ENCODE measurements at places on chromosomes 3 and 15.

DNA sequence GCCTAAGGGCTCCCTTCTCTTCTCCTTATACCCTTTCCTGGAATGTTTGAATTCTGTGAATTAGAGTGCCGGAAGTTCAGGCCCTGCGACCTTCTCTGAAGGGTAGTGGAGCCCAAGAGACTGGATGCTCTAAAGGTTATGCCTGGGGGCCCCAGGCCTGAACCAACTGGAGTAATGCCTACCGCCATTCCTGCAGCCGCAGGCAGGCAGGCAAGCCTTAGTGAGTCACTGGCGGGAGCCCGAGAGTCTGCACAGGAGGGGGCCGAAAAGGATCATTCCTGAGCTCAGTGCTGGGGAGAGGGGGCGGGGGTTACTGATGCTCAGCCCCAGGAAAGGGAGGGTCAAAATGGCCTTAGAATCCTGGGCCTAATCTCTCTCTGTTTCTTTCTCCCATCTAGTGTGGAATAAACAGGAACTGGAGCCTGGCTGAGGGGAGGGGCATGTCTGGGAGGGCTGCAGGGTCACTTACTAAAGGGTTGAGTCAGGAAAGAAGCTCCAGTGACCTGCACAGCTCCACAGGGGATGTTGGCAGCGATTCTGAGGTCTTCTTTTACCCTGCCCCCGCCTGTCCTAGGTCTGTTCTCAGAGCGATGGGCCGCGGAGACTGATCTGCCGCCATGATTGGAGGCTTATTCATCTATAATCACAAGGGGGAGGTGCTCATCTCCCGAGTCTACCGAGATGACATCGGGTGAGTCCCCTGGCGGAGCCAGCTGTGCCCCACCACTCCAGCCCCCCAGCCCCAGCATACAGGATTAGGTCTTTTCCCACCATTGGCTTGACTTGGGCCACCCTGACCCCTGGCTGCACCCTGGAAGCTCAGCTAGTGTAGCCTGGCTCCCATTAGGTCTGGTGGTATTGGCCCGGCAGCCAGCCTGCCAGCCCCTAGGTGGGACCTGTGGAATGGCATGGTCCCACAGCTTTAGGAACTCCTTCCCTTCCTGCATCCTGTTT is 2.0 kb downstream of the AP2M1 start:
- DNase-seq, result no peak

DNA sequence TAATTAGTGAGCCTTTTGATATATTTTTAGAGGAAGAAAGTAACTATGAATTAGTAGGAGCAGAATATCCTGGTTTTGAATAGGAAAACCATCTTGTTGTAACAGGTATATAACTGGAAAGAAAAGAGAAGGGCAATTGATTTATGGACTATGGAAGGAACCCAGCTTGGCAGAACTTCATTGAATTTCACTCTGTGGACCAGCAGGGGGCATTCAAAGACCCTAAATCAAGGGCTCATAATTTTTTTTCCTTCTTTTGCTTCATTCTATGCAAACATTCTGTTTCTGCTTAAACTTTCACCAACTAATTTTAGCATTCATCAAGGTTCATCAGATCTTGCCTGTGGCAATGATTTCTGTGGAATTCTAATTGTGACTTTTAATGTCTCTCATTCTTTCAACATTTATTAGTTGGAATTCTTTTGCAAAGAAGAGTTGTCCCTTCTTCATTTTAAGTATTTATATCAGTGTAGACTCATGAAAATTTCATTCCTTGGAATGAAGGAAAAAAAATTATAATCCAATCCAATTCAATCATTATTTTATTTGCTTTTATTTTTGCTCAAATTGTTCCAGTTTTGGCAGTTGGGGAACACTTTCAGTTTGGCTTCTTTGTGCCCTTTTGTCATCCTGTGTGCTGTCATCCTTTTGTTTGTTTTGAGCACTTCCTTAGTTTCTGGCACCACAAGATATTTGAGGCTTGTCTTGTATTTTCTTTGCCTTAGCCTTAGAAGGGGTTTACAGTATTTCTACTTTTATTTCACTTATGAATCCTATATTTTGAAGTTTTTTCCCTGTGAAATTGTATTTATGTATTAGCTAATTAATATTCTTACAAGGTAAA is 30.4 kb downstream of the NXPE3 start:
- DNase-seq, result no peak

GRCh38 chr3:149247929-149248691 is 26.5 kb upstream of the CP start:
- no peak for DNase-seq

- no peak for DNase-seq
Measured at GRCh38 chr3:45554006-45554666, 40.4 kb upstream of the LIMD1 start.

GRCh38 chr3:41304593-41304992 is 105.3 kb downstream of the CTNNB1 start:
- no peak for DNase-seq

- DNase-seq, result no peak
Measured at GRCh38 chr3:54985856-54986255, 58.0 kb upstream of the LRTM1 start.

- no peak for DNase-seq
Measured at GRCh38 chr15:65371976-65372786, 5.6 kb downstream of the IGDCC3 start.

- DNase-seq, result no peak
Measured at GRCh38 chr3:132405188-132405587, 12.1 kb upstream of the DNAJC13 start.

- no peak for DNase-seq
Measured at GRCh38 chr3:191316876-191317603, 12.2 kb upstream of the CCDC50 start.

- no peak for DNase-seq
Measured at GRCh38 chr15:71330638-71331162, 215.4 kb downstream of the THSD4 start.

GRCh38 chr15:66673410-66674322 is 28.4 kb upstream of the SMAD6 start:
- DNase-seq, result no peak

DNA sequence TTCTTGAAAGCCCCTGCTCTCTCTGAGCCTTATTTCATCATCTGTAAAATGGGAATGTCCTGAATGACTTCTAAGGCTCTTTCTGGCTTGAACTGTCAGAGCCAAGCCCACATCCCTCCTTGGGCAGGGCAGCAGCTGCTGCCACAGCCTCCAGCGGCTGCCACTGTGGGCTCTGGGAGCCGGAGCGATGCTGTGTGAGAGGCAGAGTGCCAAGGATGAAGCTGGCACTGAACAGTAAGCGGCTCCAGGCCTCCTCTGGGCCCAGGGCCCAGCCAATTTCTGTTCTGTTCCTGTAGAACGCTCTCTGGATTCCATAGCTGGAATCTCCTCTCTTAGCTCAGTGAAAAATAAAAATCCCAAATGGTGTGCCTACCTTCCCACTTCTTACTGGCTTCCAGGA is 4.4 kb downstream of the CPLX3 start:
- DNase-seq, result no peak

GRCh38 chr15:64423970-64424369 is 36.3 kb downstream of the TRIP4 start:
- DNase-seq, result no peak

DNA sequence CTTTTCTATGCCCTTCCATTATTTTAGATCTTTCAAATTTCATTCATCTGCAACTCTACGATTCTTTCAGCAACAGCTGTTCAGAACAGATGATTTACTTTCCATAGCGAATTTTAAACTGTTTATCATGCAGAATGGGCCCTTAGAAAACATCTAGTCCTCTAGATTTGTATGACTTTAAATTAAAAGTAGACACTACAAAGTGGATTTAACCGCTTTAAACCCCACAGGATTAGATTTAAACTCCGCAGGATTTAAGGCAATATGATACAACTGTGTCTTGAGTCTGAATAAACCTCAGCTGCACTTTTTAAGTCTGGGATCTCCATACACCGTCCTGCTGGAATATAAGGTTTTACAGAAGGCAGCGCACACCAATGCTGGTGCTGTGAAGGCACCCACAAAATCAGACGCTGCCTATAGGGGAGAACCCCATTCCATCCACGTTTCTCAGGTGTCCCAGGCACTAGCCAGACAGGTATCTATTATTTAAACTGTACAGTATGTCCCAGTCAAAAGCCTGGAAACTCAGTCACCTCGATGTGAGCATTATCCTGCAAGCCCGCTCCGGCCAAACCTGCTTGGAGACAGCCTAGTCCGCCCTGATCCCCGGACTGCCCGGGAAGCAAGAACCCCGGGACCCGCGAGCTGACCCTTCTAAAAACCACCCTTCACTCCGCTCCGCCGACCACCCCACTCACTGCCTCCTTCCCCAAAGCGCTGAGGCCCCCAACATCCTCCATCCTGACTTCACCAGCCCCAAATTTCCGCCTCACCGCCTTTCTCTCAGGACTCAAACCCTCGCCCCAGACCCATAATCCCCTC is 768 bp downstream of the ANO10 start:
- no peak for DNase-seq

DNA sequence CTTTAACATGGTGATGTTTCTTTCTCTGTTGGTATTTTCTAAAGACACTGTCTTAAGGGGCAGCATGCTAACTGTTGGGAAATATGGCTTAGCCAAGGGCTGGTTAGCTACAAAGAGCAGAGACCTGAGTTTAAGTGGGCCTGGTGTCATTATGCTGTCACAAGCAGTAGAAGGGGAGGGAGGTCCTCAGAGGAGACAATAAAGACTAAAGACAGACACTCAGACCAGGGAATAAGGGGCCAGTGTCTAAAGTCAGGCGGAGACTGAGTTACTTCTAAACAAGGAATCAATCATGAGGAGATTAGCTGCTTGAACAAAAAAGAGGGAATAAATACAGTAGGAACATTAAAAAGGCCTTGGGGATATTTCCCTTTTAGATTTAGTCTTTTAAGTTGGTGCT is 142.7 kb upstream of the DPPA4 start:
- no peak for DNase-seq

- DNase-seq, result no peak
Measured at GRCh38 chr3:53812434-53812833, 33.8 kb downstream of the CHDH start.

- DNase-seq, result no peak
Measured at GRCh38 chr3:19348941-19349564, 200.7 kb downstream of the KCNH8 start.

DNA sequence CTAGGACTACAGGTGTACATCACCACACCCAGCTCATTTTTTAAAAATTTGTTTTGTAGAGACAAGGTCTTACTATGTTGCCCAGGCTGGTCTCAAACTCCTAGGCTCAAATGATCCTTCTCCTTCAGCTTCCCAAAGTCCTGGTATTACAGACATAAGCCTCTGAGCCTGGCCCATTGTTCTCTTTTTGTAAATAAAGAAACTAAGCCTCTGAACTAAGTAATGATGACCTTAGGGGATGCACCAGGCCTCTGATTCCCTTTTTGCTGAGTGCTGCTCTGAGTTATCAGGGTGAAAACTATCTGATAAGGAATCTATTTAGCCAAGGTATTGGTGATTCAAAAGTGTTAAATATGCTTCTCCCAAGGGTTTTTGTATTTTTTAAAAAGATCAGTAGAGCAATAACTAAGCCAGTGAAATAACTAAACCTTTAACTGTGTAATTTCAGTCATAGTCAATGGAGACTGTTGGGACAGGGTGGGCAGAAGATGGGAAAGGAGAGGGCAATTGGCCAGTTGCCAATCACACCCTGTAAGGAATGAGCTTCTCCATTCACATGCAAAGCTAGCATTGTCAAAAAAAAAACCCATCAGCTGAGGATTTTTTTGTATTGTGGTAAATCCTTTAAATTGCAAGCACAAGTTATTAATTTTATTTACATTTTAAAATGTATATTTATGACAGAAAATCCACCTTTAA is 194.8 kb upstream of the PFN2 start:
- DNase-seq, result no peak

DNA sequence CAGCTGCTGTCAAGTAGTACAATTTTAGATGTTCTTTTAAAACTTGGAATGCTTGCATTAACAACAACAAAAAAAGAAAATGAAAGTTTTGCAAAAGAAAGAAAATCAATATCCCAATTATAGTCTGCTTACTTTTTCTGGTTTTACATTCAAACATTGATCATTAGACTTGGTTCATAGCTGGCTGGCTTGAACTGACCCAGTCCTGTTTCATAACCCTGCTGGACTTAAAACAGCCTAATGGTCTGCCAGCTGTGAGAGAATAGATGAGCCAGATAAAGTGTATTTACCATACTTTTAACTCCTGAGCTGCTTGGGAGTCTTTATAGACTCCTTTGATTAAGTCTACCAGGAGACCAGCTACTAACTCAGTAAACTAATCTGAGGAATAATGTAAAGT is 59.2 kb downstream of the PIAS1 start:
- no peak for DNase-seq

- no peak for DNase-seq
Measured at GRCh38 chr3:12125772-12126171, 32.9 kb downstream of the TIMP4 start.

DNA sequence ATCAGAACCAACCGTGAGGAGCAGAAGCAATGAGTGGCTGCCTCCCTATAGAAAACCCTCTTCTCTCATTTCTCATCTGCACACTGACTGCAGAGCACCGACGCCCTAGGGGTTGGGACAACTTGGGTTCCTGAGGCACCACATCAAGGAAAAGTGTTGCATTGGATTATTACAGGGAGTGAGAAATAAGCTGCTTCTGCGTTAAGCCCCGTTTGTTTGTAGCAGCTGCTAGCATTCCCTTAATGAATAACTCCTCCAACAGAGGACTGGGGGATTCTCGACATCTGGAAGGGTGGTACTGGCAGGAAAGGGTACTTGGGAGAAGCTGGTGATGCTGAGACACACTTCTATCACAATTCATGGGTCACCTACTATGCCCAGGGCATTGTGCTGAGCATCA is 25.3 kb upstream of the AGBL1 start:
- no peak for DNase-seq

DNA sequence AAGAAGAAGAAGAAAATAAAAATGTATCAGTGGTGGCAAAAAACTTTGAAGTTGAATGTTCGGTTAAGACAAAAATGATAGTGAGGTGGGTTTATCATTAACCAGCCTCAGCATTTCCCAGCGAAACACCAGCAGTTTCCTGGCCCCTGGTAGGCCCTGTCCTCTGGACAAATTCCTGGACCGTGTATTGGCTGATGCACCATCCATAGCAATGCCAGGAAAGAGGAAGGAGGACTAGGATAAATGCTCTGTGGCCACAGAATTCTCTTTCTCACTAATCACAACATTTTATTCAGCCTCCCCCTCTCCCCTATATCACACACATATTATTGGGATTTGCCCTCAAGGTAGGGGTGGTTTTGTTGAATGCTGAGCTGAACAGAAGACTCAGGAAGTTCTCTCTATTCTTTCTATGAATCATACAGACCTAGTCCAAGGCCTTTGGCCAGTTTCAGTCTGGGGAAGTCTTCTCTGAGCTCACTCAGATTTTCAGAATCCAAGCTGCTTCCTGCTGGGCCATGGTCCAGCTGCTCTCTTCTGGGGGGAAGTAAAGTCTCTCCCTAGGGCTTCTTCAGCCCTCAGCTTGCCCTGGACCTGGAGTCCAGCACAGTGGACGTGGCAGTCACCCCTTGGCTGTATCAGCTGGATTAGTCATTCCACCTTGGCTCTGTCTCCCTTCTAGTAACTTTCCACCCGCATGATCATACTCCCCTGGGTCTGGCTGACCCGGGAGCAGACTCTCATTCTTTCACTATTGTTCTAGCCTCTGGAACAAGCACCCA is 27.6 kb downstream of the SLC28A1 start:
- no peak for DNase-seq

- no peak for DNase-seq
Measured at GRCh38 chr3:45272032-45272810, 46.1 kb upstream of the TMEM158 start.
